ENCODE measurements at places on chromosomes 6 and 20.

DNA sequence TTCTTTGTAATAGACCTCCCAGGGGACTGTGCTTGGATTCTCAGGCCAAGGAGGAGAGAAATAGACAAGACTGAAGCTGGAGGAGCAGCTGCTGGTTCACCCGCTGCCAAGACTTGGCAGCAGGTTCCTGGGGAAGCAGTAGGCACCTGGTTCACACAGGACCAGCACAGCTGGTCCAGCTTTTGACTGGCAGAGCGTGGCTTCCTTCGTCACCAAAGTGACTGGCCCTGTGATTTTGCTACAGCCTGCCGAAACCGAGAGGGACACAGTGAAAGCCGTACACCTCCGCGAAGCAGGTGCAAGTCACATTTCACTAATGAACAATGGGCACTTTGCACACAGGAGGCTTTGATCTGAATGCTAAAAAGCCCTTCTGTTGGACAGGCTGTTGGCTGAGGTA lies 199.0 kb downstream of the RNF144B start:
- DNase-seq, result no peak

DNA sequence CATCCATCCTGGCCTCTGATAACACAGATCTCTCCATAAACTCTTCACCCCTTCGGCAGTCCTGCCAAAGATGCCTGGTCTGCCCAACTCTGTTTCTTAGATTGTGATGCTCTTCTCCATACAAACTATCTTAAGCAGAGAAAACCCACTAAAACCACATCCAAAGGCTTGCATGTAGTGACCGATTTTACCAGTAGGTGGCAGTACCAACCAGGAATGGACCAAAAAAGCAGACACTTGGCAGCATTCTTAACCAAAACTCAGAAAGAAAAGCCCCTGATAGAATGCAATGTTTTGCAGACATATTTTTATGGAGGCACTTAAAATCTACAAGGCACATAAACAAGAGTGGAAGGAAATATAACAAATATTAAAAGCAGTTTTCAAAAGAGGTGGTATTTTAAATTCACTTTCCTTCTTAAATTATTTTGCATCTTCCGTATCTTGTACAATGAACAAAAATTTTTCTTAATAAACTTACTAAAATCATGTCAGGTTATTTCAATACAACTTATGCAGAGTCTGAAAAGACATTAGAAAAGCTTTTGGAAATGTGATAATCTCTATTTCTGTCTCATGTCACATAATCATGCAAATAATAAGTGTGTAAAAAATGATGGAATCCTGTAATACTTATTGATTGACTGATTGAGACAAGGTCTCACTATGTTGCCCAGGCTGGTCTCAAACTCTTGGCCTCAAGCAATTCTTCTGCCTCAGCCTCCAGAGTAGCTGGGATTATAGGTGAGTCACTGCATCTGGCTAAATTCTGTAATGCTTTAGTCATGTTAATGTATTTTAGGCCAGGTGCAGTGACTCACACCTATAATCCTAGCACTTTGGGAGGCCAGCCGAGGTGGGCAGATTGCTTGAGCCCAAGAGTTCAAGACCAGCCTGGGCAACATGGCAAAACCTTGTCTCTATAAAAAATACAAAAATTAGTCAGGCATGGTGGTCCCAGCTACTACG lies 29.4 kb downstream of the LRP11 start:
- no peak for DNase-seq

DNA sequence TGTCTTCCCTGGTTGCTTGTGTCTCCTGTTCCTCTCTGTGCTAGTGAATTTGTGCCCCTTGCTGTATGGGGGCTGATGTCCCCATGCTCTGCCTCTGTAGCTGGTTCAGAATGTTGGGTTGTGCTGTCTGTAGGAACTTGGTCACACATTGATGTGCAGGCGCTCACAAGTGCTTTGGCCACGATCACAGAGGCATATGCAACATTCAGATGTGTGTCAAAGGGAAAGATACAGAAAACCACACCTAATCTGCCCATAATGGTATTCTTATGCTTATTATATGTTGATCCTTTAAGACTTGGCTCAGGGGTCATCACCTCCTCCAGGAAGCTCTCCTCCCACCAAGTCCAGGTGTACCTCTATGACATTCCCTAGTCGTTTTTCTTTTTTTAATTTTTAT lies 17.1 kb upstream of the DHX35 start:
- no peak for DNase-seq

- DNase-seq, result no peak
Observed at GRCh38 chr20:47493175-47493962, 8.3 kb upstream of the NCOA3 start.

DNA sequence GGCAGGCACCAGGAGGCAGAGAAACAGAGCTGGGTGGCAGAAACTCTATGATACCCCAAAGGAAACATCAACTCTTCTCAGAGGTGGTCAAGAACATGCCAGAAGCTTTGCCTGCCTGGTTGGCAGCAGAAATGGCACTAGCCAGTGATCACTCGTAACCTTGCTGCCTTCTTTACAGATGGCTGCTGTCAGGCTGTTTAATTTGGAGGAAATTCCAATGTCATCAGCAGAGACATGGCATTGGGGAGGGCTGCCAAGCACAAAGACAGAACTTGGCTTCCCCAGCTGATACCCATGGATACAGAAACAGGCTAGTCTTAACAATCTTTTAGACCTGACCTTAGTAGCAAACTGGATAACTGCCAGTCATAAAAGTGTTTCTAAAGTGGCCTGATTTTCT lies 153.6 kb downstream of the GMPR start:
- DNase-seq, result no peak

DNA sequence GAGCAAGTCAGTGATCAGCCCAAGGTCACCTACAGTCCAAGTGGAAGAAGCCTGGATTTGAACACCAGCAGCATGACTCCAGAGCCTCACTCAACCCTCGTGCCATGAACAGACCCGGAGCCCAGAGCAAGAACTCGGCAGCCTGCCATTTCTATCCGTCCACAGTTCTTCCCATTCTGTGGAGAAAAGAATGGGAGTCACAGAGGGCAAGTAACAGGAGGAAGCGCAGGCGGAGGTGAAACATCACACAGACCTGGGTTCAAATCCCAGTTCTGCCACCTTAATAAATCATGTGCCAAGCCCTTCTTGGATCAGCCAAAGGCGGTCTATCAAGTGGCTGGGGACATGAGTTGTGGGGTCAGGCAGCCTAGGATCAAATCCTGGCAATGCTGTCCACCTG lies 4.3 kb downstream of the PREX1 start:
- DNase-seq, result no peak

GRCh38 chr6:144307880-144308279 lies 22.7 kb downstream of the UTRN start:
- DNase-seq, result no peak

DNA sequence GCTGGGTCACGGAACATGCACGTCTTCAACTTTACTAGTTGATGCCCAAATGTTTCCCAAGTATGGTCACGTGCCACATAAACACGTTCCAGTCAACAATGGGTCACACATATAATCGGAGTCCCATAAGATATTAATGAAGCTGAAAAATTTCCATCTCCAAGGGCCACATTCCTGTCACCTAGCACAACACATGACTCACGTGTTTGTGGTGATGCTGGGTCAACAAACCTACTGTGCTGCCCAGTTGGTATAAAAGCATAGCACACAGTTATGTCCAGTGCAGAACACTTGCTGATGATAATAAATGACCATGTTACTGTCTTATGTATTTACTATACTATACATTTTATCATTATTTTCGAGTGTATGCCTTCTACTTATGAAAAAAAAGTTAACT lies 68.0 kb upstream of the INSM1 start:
- DNase-seq, result no peak

GRCh38 chr6:139373928-139374356 lies 506 bp downstream of the CITED2 start:
- DNase-seq, result no peak

DNA sequence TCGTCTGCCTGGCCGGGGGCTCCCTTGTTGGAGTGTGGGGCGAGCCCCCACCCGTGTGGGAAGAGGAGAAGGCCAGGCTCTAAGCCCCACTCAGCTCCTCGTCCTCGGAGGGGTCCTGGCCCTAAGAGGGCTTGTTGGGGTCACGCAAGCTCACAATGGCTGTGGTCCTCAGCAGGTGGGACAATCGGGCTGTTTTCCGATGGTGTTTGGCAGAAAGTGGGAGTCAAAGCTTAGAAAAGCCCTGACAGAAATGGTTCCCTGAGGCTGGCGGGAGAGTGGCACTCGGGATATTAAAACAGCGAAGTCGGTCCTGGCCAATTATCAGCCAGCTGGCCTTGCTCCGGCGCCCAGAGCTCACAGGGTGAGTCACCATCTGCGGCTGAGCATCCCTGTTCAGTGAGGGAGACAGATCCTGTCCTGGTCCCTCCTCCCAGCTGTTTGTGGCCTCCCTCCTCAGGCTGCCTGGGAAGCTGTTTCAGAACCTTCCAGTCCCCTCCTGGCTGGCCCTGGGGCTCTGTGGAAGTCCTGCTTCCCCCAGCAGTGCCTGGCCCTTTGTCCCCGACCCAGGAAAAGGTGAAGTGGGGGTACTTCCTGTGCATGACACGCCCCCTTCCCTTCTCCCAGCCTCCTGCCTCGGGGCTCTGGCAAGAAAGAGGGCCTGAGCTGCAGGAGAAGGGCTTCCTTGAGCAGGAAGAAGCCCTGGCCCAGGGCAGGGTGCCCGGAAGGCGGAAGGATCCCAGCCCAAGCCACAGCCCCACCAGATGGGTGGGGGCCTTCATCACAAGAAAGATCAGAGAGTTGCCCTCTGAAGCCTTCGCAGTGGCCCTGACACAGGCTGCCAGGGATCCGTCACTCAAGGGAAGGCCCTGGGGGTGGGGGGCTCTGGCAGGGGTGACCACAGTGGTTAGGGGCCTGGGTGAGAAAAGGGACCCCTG lies 53.6 kb upstream of the BHLHE23 start:
- no peak for DNase-seq

- DNase-seq, result peak; percentile 54
Observed at GRCh38 chr6:163897030-163897429, 482.5 kb downstream of the QKI start.
